ENCODE measurements at places on chromosomes 4 and X.
A peak's percentile ranks its signal among the peaks of the same experiment; 100 is the strongest.

DNA sequence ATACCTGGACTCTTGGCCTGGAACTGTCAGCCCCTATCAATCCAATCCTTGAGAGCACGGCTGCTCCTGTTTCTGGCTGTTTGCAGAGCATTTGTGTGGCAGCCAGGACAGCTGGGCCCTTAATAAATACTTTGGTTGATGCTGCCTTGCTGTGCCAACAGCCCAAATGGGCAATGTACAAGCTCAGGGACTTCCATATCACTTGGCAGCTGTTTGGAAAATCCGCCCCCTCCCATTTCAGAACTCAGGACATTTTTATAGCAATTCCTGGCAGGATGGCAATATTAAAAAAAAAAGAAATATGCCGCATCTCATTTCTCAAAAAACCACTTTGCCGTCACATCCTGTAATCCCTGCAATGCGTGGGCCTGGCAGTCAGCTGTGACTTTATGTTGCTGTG, 218.9 kb downstream of the HS3ST1 start:
- H3K27me3 ChIP-seq: no peaks in the 10 kb centered on the region
- H3K27ac ChIP-seq: no peak overlapping the region
- DNase-seq: no peak
- no peaks in the 10 kb centered on the region for H3K36me3 ChIP-seq

DNA sequence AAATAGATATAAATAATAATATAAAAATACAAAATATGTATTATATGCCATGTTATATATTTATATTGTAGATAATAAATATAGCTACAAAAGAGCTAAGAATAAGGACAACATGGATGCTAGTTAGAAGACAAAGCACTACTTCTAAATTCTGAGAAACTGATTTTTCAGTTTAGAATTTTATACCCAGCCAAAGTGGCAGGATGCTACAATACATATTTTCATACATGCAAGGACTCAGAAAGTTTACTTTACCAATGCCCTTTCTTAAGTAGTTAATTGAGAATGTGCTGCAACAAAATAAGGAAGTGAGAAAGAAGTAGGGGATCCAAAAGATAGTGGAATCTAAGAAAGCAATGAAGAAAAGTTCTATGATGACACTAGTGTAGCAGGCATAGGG, 64.5 kb downstream of the PDE5A start:
- H3K27me3 ChIP-seq: no peaks in the 10 kb centered on the region
- no peak overlapping the region for H3K27ac ChIP-seq
- H3K4me3 ChIP-seq: no peak overlapping the region

GRCh38 chrX:102883491-102883890, 53.6 kb upstream of the RAB40AL start:
- H3K27ac ChIP-seq: no peak overlapping the region
- H3K4me3 ChIP-seq: no peak overlapping the region
- no peaks in the 10 kb centered on the region for H3K4me1 ChIP-seq
- DNase-seq: no peak
- no peaks in the 10 kb centered on the region for H3K27me3 ChIP-seq
- H3K36me3 ChIP-seq: peaks cover 3% of the 10 kb centered on the region

- H3K4me1 ChIP-seq: peaks cover 28% of the 10 kb centered on the region
- no peak overlapping the region for H3K4me3 ChIP-seq
- no peak overlapping the region for H3K27ac ChIP-seq
- peak; percentile 49 for DNase-seq
These were observed 223.9 kb upstream of the ANKRD50 start for GRCh38 chr4:124936427-124936826.
